Effector memory CD8-positive, alpha-beta T cell (primary cell): ENCODE measurements at places on chromosomes 5 and 9.
A peak's percentile ranks its signal among the peaks of the same experiment; 100 is the strongest.

GRCh38 chr5:53478411-53479044 is 1.9 kb upstream of the FST start:
- no peak for DNase-seq

DNA sequence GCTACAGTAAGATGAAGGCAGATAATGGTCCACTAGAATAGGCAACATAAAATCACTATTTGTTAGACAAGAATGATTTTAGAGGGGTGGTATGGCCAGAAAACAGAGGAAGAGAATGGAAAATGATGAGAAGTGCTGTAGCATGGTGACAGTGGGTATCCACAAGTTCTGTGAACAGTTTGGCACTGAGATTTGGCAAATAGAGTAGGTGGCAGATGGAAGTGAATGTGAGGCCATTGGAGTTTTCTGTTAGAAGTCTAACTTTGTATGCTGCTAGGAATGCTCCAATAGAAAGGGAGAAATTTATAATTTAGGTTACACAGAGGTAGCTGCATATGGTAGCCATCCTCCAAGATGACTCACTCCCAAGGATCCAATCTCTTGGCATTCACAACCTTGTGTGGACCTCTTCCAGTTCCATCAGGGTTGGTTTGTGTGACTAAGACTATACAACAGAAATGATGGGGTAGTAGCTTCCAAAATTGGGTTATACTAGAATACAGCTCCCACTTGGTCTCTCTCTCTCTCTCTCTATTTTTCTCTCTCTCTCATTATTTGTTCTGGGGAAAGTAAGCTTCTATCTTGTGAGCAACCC is 646.9 kb upstream of the ZNF608 start:
- no peak for DNase-seq

- no peak for DNase-seq
These were observed 4.7 kb downstream of the CXXC5 start for GRCh38 chr5:139652788-139653241.

- DNase-seq = peak; percentile 25
These were observed 23.4 kb downstream of the HNRNPK start for GRCh38 chr9:83956436-83957247.

GRCh38 chr9:130003943-130004552 is 38.9 kb downstream of the FNBP1 start:
- DNase-seq = no peak

DNA sequence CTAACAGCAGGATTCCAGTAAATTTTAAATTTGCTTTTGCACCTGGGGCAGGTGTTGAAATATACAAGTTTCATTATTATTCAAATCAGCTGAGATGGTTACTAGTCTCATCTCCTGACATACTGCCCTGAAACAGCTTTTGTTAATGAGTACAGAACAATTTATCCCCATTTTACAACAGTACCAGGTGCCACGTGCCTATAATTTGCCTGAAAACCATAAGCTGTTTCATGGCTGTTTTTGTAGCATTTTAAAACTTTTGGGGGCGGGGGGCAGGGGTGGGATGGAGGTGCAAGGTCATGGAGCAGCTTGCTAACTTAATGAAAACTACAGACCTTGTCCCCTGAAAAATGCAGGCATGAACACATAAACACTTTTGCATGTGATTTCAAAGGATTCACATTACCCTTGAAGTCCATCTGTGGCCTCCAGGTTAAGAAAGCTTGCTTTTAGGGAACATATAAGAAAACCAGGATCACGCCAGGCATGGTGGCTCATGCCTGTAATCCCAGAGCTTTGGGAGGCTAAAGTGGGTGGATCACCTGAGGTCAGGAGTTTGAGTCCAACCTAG is 42.1 kb downstream of the TIMD4 start:
- no peak for DNase-seq

GRCh38 chr5:66777868-66778267 is 181.7 kb downstream of the MAST4 start:
- DNase-seq = no peak

- no peak for DNase-seq
These were observed 243.7 kb downstream of the HSPA4 start for GRCh38 chr5:133295520-133295919.

- no peak for DNase-seq
These were observed 771.2 kb upstream of the CDH10 start for GRCh38 chr5:25415970-25416369.

- no peak for DNase-seq
These were observed 11.3 kb upstream of the MIER3 start for GRCh38 chr5:56963246-56963645.

GRCh38 chr5:154397652-154398406 is 48.0 kb upstream of the SAP30L start:
- no peak for DNase-seq

GRCh38 chr5:15897656-15898055 is 281.9 kb downstream of the MARCHF11 start:
- DNase-seq = no peak

DNA sequence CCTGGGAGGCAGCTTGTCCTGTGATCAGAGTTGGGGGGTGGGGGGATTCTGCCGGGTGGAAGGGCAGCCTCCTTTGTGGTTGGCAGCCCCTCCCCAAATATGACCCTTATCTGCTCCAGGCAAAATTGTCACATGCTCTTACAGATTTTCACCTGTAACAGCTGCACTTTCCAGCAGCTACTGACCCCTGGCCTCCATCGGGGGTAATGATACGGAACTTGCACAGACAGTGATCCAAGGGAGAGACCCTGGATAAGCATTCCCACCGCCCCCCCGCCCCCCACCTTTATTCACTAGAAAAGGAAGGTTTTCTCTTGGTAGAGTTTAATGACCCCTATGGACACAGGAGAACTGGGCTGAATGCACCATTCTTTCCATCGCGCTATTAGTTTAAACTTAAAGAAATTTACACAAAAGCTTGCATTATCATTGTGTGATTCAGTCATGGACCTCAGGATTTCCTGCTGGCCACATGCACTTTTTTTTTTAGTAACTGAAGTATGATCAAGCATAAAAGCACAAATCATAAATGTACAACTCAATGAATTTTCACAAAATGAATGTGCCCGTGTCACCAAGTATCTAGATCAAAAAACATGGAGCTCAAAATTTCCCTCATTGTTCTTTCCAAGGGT is 10.7 kb upstream of the ZBTB34 start:
- DNase-seq = no peak

DNA sequence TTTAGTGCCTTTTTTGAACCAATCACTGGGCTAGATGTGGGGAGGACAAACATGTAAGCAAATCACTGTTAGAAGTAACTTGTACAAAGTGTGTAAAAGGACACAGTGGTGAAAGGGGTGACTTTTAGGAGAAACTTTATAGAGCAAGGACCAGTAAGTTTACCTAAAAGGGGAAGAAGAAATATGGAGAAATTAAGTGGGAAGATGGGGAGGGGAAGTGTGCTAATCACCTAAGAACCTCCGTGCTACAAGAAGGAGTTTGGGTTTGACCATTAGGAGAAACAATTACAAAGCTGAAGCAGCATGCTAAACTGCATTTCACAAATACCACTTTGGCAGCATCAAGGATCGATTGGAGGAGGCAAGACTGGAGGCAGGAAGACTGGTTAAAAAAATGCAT is 17.3 kb downstream of the ITGA1 start:
- DNase-seq = no peak

DNA sequence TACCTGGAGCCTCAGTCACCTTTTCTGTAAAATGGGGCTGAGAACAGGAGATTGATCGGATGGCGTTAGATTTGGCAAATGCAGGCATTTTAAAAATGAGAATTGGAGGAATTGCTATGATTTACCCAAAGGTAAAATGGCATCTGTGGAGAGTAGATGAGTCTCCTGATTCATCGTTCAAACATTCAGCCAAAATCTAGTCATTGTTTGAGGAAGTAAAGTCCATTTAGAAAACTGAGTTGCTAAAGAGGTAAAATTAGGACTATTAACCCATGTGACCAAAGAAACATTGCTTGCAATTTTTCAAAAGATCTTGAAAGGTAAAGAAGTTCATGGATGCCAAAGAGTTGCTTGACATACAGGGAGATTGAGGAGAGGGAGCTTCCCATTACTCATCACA is 69.7 kb downstream of the ZNF462 start:
- no peak for DNase-seq

DNA sequence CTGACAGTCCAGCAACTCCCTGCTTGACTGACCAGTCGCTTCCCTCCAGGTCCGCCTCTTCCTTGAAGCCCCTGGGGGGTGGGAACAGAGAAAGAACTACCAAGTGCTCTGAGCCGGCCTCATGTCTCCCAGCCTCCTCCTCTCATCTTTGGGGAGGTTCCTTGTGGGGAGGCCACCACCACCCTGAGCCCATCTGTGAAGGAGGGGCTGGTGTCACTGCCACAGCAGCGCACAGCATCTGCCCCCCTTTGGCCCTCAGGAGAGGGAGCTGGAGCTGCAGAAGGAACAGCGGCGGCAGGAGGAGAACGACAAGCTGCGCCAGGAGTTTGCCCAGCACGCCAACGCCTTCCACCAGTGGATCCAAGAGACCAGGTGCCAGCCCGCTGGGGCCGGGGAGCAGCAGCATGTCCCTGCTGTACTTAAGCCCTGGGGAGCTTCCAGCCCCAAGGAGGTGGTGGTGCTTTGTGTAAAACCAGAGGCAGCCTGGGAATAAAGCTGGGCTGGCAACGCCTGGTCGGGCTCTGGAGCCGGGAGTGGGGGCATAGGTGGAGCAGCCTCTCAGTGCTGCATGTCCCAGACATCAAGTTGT is 29.4 kb downstream of the DYNC2I2 start:
- DNase-seq = no peak

GRCh38 chr9:87140605-87141109 is 193.4 kb upstream of the GAS1 start:
- no peak for DNase-seq
